ENCODE measurements at places on chromosomes 6 and 20.

- no peak for DNase-seq
These were observed 10.5 kb downstream of the EYA4 start for GRCh38 chr6:133251688-133252087.

DNA sequence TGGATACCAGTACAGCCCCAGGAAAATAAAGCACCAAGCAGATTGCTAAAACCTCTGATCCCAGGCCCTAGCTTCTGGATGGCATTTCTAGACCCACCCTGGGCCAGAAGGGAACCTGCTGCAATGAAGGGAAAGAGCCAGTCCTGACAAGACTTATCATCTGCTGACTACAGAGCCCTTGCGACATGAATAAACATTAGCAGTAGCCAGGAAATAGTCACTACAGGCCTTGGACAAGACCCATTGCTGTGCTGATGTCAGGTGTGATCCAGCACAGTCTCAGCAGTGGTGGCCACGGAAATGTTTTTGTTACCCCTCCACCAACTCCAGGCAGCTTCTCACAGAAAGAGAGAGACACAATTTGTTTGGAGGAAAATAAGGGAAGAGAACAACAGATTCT, 399.3 kb downstream of the HAO1 start:
- no peak for DNase-seq

DNA sequence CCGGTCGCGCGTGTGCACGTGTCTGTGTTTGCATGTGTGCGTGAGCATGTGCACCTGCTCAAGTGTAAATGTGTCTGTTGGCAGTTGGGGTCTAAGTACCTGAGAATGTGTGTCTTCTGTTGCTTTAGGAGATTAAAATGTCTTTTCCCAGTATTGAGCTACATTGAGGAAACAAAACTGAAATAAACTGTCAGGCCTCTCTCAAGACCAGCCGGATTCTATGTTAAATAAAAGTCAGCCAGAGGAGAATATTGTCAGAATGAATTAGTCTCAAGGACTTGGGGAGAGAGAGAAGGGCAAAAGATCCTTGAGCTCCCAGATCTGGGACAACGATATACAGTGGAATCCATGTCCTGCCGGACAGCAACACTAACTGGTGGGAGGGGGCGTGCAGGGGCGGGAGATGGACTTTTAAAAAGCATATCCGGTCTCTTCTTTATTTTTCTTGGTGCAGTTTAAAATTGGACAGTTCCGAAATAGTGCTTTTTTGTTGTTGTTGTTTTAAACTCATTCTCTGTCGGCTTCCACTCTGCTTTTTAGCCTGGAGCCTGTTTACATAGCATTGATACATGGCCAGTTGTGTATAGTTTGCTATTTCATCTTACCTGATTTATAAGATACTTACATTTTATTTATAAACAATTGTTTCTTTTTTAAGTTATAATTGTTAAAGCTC, 3.3 kb upstream of the TBX18 start:
- no peak for DNase-seq

DNA sequence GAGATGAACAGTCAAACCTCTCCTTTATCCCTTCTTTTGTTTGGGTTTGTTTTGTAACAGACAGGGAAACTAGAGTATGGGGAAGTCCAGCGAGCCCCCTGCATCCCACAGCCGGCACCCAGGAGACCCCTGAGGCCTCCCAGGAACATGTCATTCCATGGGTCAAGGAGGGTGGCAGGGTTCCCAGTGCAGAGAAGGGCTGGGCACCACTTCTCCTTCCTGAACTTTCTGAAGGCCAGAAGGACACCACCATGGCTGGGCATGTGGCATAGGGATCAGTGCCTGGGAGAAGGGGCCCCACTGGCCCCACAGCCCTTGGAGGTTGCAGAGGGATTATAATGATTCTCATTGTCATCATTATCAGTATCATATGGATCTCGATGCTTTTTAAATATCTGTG, 13.9 kb upstream of the CST7 start:
- no peak for DNase-seq

DNA sequence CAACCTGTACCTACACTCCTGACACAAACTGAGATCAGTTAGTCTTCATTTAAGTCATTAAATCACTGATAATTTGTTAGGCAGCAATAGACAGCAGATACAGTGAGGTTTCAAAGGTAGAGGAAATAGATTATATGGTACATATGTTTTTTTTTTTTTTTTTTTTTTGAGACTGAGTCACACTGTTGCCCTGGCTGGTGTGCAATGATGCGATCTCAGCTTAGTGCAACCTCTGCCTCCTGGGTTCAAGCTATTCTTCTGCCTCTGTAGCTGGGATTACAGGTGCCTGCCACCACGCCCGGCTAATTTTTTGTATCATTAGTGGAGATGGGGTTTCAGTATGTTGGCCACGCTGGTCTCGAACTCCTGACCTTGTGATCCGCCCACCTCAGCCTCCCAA, 38.2 kb upstream of the KIF13A start:
- DNase-seq = no peak

DNA sequence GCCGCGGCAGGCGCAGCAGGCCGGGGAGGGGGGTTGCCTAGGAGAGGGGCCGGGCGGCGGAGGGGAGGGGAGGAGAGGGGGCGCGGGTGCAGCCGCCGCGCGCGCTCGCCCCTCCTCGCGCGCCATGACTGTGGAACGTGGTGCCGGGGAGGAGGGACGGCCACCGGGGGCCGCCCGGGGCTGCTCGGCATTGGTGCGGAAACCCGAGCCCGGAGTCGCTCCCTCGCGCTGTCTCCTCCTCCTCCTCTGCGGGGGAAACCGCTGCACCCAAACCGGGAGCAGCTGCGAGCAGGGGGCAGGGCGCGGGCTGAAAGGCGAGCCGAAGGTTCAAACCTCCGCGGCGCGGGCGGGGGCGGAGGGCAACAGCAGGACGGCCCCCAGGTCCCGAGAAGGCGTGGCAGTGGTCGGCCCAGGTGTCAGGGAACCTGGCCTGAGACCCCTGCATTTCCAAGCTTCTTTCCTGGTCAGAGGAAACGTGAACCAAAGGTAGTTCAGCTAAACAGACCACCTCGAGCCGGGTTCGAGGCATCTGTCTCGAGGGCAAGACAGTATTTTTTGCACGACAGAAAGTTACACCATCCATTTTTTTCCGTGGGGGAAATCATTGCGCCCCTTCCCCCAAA, 1.4 kb upstream of the TRERF1 start:
- peak; percentile 88 for DNase-seq

DNA sequence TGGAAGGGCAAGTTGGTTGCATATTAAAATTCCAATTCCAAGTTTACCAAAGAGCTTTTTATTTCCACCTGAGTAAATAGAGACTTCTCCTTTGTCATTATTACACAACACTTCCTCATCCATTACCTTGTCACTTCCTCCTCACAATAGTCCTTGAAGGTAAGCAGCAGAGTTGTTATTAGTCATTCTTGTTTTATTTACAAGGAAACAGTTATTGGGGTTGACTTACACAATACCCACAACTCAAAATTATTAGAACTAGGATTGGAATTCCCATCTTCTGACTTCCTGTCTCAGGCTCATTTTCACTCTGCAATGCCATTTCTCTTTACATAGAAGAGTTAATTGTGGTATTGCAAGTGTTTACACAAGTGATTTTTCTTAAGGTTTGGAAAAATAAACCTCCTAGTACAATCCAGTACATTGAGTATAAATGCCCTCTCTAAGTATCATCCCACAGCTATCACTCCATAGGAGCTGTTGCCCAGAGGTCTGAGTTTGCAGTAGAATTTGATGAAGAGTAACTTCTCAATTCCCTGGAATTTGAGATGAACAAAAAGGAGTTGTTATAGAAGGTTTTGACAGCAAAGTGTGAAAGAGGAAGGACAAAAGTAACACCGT, 28.9 kb upstream of the MTRF1L start:
- no peak for DNase-seq

DNA sequence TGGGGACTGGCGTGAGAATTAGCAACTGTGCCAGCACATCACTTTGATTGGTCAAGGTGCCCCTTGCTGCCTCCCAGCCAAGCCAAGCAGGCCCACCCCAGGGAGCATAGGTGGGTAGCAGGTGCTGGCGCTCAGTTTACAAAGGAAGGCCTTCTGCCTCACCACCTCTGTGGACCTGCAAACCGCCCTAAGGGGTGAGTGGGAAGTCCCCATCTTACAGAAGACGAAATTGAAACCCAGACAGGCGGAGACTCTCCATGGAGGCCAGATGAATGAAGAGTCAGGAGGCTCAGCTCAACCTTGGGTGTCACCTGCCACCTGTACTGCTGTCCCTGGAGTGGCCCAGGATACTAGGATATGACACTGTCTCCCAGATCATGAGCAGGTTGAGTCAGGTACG, 21.5 kb upstream of the MAS1L start:
- no peak for DNase-seq

DNA sequence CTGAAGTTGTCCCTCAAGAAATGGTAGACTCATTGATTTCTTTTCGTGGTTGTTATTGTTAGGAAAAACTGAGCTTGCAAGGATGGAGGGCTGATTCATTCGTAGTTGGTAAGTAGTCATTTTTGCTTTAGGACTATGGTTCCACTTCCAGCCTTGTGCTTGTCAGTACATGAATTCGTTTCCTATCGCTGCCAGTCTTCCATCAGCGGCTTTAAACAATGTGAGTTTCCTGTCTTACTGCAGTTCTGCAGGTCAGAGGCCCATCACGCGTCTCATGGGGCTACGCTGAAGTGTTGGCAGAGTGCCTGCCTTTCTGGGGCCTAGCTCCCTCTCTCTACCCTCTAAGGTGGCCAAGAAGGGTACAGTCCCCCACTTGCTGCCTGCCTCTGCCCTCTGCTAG, 11.4 kb upstream of the MDFI start:
- no peak for DNase-seq

- DNase-seq = no peak
These were observed 24.6 kb upstream of the GATA5 start for GRCh38 chr20:62500237-62500864.

GRCh38 chr6:50330347-50330746, 280.6 kb upstream of the DEFB112 start:
- no peak for DNase-seq

DNA sequence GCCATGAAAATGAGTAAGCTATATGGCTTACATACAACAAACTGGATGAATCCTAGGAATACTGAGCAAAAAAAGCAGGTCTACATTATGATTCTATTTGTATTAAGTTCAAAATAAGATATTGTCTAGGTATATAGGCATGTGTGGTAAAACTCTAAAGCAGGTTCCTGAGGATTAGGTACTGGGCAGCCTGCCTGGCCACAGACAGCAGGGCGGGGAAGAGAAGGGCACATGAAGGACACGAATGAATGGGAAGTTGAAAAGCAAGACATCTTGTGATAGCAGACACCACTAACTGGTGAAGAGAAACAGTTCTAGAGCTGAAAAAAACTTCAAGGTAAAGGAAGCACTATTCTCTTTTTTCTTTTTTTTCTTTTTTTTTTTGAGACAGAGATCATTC, 72.6 kb upstream of the SLC4A11 start:
- DNase-seq = no peak

DNA sequence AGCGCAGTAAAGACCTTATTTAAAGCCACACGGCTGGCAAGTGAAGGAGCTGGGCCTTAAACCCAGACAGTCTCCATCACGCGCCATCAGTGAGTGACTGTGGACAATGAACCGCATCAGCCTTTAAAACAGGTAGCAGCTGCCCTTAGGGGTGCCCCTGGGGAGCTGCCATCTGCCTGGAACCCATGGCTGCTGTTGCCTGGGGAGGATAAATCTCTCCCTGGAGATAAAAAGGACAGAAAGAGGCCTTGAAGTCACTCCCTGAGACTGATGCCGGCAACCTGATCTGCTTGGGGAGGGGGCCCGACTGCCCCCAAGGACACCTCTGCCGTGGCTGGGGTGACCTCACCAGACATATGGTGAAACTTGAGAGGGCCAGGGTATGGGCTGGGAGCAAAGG, 73.5 kb downstream of the PREX1 start:
- no peak for DNase-seq

DNA sequence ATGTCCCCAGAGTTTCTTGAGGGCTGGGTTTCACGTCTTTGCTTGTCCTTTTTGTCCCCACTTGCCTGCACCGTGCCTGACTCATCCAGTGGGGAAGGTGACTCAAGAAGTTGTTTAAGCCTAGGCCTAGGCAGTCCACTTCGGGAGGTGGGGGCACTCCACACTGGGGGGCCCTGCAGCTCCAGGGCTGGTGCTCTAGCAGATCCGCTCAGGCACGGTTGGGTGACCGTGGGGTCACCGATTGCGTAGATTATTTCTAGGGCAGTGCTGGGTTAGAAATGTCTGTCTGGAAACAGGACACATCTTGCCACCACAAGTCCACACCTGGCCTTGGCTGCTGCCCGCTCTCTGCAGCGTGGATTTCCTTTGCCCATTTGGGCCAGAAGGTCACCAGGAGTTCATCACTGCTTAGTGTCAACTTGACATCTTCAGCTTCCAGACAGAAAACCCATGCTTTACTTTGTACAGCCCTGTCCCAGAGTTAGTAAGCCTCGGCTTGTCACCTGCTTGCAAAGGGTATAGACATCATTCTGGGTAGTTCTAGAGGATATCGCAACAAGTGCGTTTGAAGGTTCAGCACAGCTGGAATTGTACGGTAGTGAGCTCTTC, 13.6 kb upstream of the C20orf144 start:
- peak; percentile 74 for DNase-seq

- no peak for DNase-seq
These were observed 620.1 kb downstream of the COL12A1 start for GRCh38 chr6:74585753-74586152.

- DNase-seq = no peak
These were observed 213.5 kb upstream of the PLN start for GRCh38 chr6:118334634-118335033.

GRCh38 chr6:111993342-111993741, 60.6 kb upstream of the CCN6 start:
- no peak for DNase-seq

GRCh38 chr6:106959985-106960384, 14.5 kb downstream of the CD24 start:
- DNase-seq = no peak

All from RWPE2 (cell line).